HT-29 (cell line): ENCODE measurements at places on chromosomes 1 and 21. TPM values are rescaled to one million over a fixed set of nuclear protein-coding genes. Genes with fewer than 3 reads are reported as not detected.

Gene SLAMF6
- total RNA-seq: not detected in 2 replicates

Gene LYST
- 0.57 and 1.0 TPM in 2 replicates for total RNA-seq

Gene GSTM2
- not detected in 2 replicates for total RNA-seq

Gene GPR89A
- 14.1 and 19.8 TPM in 2 replicates for total RNA-seq

Gene SYT14
- total RNA-seq: not detected in 2 replicates

Gene IQGAP3
- total RNA-seq: 55.3 and 61.7 TPM in 2 replicates

Gene OR14I1
- total RNA-seq: not detected in 2 replicates

Gene HAX1
- 111 and 139 TPM in 2 replicates for total RNA-seq

Gene ACTL8
- 0.20 and 0.55 TPM in 2 replicates for total RNA-seq

Gene NR1I3
- total RNA-seq: not detected in 2 replicates

Gene RGS2
- 10.4 and 10.5 TPM in 2 replicates for total RNA-seq

Gene C1QA
- total RNA-seq: not detected in 2 replicates

Gene SUSD4
- 0.20 and 0.21 TPM in 2 replicates for total RNA-seq

Gene GIPC2
- 13.4 and 15.4 TPM in 2 replicates for total RNA-seq

Gene ZNF593OS
- total RNA-seq: 1.6 TPM in 1 of 2 replicates, not detected in the other

Gene LCE1E
- total RNA-seq: 3.0 and 5.2 TPM in 2 replicates

Gene SPATA21
- not detected in 2 replicates for total RNA-seq

Gene HIVEP3
- total RNA-seq: 1.1 and 2.4 TPM in 2 replicates

Gene FCRL2
- not detected in 2 replicates for total RNA-seq
